ENCODE measurements at places on chromosomes 11 and 22. TPM values are rescaled to one million over a fixed set of nuclear protein-coding genes. Genes with fewer than 3 reads are reported as not detected.

- DNase-seq = no peak
- H3K27me3 ChIP-seq = no peaks in the 10 kb centered on the region
- peak overlapping the region; percentile 42 for H3K27ac ChIP-seq
- H3K4me3 ChIP-seq = no peak overlapping the region
- peaks cover 6% of the 10 kb centered on the region for H3K4me1 ChIP-seq
These were observed 95.6 kb downstream of the YAP1 start for GRCh38 chr11:102205805-102206204.

Gene BRSK2
- total RNA-seq = 53.2 TPM

GRCh38 chr11:14075118-14076078, 112.9 kb downstream of the SPON1 start:
- H3K36me3 ChIP-seq = no peaks in the 10 kb centered on the region
- peaks cover 3% of the 10 kb centered on the region for H3K27me3 ChIP-seq

Gene SLC7A4
- total RNA-seq = 1.1 TPM

GRCh38 chr11:10902301-10903063, 44.6 kb upstream of the ZBED5 start:
- H3K27ac ChIP-seq = no peak overlapping the region
- peaks cover 7% of the 10 kb centered on the region for H3K4me1 ChIP-seq
- H3K27me3 ChIP-seq = no peaks in the 10 kb centered on the region
- no peaks in the 10 kb centered on the region for H3K36me3 ChIP-seq

Gene HEPHL1
- not detected for total RNA-seq

Gene ZDHHC24
- total RNA-seq = 10.5 TPM

Gene TPH1
- total RNA-seq = 0.50 TPM

DNA sequence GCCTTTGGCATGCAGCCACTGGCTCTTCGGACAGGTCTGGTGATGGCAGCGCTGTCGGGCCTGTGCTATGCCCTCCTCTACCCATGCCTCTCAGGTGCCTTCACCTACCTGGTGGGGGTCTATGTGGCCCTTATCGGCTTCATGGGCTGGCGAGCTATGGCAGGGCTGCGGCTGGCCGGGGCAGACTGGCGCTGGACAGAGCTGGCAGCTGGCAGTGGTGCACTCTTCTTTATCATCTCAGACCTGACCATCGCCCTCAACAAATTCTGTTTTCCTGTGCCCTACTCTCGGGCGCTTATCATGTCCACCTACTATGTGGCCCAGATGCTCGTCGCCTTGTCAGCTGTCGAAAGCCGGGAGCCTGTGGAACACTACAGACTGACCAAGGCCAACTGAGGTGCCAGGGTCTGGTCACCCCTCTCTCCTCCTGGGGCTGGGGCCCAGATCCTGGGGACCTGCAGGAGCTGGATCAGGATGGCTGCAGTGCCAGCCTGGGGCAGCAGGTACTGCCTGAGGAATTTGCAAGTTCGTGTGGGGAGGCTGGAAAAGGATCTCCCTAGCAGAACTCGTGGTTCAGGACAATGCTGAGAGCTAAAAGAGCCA, 3.1 kb downstream of the TMEM86A start:
- H3K36me3 ChIP-seq = peaks cover 2% of the 10 kb centered on the region
- peak overlapping the region; percentile 79 for H3K27ac ChIP-seq
- H3K4me1 ChIP-seq = peaks cover 15% of the 10 kb centered on the region
- H3K27me3 ChIP-seq = peaks cover 14% of the 10 kb centered on the region
- no peak for DNase-seq

DNA sequence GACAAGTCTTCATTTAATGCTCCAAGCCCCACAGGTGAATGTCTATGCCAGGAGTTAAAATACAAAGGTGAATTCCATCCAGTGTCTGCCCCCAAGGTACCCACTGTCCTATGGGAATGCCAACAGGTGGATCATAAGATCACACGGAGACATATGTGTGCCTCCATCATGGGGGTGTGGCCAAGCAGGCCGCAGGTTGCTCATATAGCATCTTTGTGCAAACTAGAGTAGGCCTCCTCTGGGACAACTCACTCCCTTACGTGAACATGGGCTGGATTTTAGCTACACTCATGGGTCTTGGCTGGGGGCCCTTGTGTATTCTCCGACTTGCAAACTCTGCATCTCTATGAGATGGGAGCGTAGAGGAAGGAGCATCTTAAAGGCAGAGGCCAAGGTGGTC, 6.9 kb downstream of the NCF4 start:
- DNase-seq = no peak
- no peak overlapping the region for H3K4me3 ChIP-seq
- H3K4me1 ChIP-seq = no peaks in the 10 kb centered on the region
- no peaks in the 10 kb centered on the region for H3K36me3 ChIP-seq

- H3K36me3 ChIP-seq = no peaks in the 10 kb centered on the region
- no peak for DNase-seq
- no peak overlapping the region for H3K4me3 ChIP-seq
- H3K4me1 ChIP-seq = no peaks in the 10 kb centered on the region
- H3K27ac ChIP-seq = no peak overlapping the region
- H3K27me3 ChIP-seq = peaks cover 14% of the 10 kb centered on the region
These were observed 160.9 kb downstream of the ENTHD1 start for GRCh38 chr22:39732625-39733024.

DNA sequence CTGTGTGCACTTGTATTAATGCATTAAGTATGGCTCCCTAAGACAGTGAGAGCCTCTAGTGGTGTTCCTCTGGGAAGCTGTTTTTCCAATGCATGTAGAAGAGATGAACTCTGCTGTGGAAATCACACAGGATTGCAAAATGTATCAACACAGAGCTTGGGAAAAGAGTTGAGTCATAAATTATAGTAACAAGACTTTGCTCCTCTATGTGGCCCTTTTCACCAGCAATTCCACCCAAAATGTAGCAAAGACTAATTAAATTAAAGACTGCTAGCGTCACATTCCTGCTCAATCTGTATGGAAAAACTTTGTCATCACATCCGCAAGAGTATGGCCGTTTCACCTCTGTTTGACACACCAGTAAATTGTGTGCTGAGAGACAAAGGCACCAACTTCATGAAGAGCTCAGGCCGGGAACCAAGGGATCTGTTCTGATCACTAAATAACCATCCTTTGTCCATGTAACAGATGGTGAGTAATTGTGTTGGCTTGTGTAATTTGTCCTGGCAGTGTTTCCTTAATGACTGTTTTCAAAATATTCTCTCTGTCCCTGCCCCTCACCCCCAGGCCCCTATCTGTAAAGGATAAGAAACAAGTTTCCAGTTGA, 209.2 kb upstream of the SORL1-AS1 start:
- peaks cover 1% of the 10 kb centered on the region for H3K36me3 ChIP-seq
- peaks cover 11% of the 10 kb centered on the region for H3K4me1 ChIP-seq
- H3K4me3 ChIP-seq = no peak overlapping the region
- no peaks in the 10 kb centered on the region for H3K27me3 ChIP-seq

DNA sequence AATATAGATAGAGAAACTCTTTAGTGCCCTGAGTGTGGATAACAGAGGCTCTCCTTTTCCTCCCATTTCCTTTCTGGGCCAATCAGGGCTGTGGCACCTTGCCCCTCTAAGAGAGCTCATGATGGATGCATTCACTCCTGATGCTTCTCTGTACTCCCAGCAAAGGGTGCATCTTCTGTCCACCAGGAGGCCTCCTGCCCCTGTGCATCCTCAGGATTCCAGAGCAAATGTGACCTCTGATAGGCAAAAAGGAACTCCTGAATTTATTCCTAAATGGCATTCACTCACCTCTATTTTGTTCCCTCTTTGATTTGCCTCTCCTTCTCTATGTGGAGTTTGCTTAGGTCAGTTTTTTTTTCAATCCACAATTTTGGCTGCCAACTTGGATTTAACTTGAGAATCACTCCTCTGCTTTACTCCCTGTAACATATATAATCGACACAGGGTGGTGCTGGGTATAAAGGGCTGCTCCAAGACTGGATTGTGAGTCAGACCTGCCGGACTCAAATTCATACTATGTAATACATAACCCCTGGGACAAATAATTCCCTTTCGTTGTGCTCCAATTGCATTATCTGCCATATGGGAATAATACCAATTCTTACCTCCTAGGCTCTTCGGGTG, 1.1 kb upstream of the MRGPRX4 start:
- no peak overlapping the region for H3K27ac ChIP-seq
- DNase-seq = no peak
- H3K27me3 ChIP-seq = peaks cover 56% of the 10 kb centered on the region
- no peak overlapping the region for H3K4me3 ChIP-seq

DNA sequence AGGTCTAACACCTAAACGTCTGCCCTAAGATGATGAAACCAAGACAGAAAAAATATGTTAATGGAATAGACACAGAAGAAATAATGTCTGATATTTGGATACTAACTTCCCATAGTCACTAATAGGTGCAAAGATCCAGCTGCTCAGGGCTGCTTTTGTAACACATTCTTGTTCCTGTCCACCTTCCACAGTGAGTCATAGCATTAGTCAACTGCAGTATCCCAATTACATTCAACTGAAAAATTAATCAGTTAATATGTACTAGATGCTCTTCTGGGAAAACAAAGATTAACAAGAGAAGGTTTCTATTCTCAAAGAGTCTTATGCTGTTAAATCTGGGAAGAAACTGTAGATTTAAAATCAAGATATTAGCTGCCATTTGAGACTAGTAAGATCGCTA, 47.6 kb downstream of the HEPHL1 start:
- no peak overlapping the region for H3K4me3 ChIP-seq
- no peaks in the 10 kb centered on the region for H3K36me3 ChIP-seq
- no peak for DNase-seq
- no peaks in the 10 kb centered on the region for H3K4me1 ChIP-seq

DNA sequence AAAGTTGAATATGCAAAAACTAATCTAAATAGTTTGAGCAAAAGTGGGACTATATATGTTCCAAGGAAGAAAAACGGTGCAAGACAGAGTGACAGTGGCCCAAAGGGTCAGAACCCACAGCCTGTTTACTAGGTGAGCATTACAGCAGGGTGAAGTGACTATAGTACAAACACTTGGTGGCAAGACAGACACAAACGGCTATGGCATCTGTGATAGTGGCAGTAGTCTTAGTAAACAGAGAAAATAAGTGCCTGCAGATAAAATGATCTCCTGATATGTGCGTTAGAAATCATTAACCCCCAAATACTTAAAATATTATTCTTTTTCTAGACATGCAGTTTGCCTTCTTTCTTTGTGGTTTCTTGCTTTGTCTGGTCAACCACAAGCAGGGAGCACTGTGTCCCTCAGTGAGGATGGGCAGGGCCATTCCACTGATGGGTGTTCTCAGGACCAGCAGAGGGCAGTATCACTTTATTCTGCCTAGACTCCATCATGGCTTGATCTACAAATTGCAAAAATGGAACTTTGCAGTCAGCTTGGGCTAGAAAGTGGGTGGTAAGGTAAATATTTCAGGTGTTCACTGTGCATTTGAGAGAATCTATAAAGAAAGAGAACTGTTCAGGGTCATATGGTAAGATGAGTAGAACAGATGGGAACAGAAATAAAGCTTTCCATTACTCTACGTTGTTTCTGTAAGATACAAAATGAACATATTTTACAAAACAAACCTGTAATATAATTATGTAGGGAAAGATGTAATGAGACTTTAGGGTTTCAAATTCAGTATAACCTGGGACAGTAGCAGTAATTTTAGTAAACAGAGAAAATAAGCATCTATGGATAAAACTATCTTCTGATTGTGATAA, 198.2 kb downstream of the SWAP70 start:
- no peak for DNase-seq
- H3K27ac ChIP-seq = no peak overlapping the region
- no peak overlapping the region for H3K4me3 ChIP-seq
- H3K36me3 ChIP-seq = peaks cover 4% of the 10 kb centered on the region
- H3K4me1 ChIP-seq = peaks cover 28% of the 10 kb centered on the region

GRCh38 chr11:32005786-32006416, 85.0 kb upstream of the RCN1 start:
- no peak overlapping the region for H3K27ac ChIP-seq
- no peaks in the 10 kb centered on the region for H3K4me1 ChIP-seq
- H3K36me3 ChIP-seq = no peaks in the 10 kb centered on the region
- no peak overlapping the region for H3K4me3 ChIP-seq
- no peak for DNase-seq

DNA sequence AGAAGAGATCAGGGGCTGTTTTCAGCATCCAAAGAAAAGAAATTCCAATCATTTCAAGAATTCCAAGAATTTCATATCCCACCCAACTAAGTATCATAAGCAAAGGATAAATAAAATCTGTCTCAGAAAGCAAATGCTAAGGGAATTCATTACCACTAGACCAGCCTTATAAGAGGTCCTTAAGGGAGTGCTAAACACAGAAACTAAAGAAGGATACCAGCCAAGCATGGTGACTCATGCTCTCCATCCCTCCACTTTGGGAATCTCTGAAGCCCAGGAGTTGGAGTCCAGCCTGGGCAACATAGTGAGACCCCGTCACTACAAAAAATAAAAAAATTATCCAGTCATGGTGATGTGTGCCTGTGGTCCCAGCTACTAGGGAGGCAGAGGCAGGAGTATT, 17.8 kb downstream of the FADD start:
- H3K4me1 ChIP-seq = no peaks in the 10 kb centered on the region
- peaks cover 9% of the 10 kb centered on the region for H3K27me3 ChIP-seq
- no peak overlapping the region for H3K4me3 ChIP-seq
- H3K36me3 ChIP-seq = no peaks in the 10 kb centered on the region

Gene NCF4
- not detected for total RNA-seq

Gene ARRB1
- 36.0 TPM for total RNA-seq

- no peak overlapping the region for H3K27ac ChIP-seq
- no peaks in the 10 kb centered on the region for H3K27me3 ChIP-seq
- no peak overlapping the region for H3K4me3 ChIP-seq
- H3K36me3 ChIP-seq = no peaks in the 10 kb centered on the region
These were observed 5.4 kb downstream of the TRABD start for GRCh38 chr22:50190941-50191741.
